ENCODE measurements at places on chromosomes 5 and 9.

DNA sequence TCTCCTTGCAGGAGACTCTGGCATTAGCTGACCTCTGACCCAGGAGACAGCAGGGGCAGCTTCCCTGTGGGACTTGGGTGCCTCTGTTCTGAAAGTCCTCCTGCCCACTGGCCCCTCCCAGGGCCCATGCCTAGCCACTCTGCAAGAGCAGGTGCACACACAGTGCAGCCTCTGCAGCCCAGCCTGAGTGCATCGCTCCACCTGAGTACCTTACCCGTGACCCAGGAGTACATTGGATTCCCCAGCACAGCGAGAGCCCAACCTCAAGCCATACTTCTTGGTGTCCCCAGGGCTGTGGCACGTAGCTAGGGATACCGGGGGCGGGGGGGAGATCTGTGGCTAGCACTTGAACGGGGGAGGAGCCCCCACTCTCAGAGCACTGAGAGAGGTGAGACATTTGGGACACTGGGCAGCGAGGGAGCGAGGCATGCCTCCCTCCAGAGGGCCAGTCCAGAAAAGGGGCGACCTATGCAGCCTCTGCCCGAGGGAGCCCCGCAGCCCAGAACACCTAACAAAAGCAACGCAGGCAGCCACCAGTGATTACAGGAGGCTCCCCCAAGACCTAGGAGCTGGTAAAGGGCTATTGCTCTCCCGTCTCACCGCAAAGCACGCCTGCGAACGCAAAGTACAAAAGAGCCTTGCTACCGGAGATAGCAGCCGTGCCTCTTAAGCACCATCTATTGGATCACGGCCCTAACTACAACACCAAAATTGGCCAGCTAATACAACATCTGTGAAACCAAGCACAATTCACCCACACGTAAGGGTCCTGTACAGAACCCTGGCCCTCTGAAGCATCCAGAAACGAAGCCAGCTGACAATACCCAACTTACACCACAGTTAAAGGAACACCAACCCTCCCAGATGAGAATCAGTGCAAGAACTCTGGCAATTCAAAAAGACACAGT, 826 bp upstream of the PRDM9 start:
- DNase-seq: no peak

DNA sequence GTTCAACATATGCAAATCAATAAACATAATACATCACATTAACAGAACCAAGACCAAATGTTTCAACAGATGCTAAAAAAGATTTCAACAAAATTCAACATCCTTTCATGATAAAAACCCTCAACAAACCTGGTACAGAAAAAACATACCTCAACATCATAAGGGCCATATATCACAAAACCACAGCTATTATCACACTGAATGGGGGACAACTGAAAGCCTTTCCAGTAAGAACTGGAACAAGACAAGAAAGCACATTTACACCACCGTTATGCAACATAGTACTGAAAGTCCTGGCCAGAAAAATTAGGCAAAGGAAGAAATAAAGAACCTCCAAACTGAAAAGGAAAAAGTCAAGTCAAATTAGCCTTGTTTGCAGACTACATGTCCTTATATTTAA, 93.6 kb downstream of the DTWD2 start:
- no peak for DNase-seq

DNA sequence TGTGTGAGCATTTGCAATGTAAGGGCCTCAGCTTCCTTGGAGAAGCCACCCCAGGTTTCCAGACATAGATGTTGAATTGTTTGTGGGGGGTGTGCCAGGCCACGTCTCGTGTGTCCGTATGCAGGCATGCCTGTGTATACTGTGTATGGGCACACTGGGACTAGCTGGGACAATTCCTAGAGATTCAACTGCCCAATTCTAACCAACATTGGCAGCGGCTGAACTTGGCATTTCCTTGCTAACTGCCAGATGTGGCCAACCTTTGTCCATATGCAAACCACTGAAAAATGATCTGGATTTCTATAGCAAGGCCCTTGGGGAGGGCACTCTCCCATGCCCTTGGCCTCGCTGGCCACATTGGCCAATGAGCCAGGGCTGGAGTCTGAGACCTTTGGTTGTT, 50.3 kb downstream of the SAR1B start:
- DNase-seq: no peak

- no peak for DNase-seq
These were observed 203.4 kb upstream of the PRR16 start for GRCh38 chr5:120260651-120261050.

DNA sequence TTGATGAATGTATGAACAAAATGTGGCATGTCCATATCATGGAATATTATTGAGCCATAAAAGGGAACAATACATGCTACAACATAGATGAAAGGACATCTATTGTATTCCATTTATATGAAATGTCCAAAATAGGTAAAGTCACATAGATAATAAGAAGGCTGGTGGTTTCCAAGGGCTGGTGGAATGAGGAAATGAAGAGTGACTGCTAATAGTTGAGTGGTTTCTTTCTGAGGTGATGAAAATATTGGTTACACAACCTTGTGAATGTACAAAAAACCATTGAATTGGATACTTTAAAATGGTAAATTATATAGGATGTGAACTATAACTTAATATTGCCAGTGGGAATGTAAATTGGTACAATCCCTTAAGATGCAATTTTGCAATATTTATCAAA, 5.2 kb downstream of the ARSB start:
- DNase-seq: no peak

GRCh38 chr9:27471366-27471765, 52.7 kb upstream of the IFNK start:
- DNase-seq: no peak

DNA sequence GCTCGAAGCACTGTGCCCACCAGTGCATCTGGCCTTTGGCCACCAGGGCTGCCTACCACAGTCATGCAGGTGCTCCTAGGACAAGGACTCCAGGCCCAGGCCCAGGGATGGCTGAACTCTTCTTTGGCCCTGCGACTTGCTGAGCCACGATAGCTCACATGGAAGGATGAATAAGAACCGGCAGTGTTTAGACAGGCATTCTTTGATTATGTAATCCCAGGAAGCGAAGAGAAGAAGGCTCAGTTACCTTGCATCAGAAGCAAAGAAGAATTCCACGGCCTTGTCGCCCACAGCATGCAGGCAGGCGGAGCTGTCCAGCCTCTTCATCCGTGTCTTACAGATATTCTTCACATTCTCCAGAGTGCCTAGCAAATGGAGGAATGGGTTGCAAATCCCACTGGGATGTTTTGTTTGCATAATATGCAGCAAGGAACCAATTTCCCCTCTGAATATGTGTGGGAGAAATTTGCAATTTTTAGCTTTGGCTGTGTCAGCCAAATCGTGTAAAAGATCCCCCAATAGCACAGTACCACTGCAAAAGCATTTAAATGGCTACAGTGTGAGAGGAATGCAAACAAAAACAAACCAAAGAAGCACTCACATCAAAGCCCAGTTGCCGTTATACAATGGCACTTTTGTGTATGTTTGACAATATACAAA, 29.1 kb downstream of the GFPT2 start:
- DNase-seq: no peak

DNA sequence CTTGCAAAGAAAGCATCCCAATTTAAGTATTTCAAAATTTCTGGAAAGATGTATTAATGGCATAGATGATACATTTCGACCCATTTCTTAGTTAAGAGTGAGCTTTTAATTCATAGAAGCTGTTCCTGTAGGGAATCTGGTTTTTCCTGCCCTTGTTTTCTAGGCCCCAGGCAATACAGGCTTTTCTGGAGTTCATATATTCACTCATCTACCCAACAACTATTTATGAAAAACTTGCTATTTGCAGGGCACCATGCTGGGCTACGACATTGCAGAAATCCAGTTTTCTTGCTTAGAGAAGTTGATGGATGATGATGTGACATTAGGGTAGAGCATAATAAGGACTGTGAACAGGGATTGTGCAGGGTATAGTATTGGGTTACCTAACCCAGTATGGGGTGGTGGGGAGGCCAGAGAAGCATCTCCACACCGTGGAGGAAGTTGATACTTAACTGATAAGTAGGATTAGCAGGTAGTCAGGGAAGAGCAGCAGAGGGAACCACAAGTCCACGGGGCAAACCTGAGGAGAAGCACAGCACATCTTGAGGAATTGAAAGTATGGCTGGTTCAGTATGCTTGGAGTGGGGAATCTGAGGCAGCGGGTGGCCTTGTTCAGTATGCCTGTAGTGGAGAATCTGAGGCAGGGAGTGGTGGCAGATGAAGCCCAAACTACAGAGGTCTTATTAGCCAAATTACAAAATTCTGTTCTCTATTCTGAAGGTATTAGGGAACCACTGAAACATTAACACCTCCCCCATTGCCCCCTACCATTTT, 247.5 kb downstream of the ARRDC3 start:
- no peak for DNase-seq

DNA sequence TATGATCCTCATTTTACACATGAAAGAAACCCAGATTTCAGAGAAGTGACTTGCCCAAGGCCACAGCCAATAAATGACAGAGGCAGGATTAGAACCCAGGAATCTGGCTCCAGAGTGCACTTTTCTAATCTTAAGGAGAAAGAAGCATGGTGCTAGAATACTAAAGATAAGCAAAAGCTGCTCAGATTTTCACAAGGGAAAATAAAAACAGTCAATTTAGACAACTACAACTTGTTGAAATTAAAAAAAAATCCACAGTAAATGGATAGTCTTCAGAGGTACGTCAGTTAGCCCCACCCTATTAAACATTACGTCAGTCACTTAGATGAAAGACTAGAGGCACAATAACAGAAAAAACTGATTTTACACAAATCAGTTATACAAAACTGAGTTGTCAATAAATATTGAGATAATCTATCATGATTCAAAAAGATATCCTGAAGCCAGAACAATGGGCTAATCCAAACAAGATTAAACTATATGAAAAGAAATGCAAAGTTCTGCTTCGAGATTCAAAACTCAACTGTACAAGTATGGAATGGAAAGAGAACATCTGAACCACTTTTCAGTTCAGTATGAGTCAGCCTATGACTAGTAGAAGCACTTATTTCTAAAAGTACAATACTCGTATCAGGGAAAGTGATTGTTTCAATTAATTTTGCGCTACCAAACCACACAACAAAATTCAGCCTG, 9.3 kb downstream of the TMEM245 start:
- DNase-seq: no peak

GRCh38 chr5:128287740-128288139, 204.2 kb downstream of the SLC12A2 start:
- no peak for DNase-seq

DNA sequence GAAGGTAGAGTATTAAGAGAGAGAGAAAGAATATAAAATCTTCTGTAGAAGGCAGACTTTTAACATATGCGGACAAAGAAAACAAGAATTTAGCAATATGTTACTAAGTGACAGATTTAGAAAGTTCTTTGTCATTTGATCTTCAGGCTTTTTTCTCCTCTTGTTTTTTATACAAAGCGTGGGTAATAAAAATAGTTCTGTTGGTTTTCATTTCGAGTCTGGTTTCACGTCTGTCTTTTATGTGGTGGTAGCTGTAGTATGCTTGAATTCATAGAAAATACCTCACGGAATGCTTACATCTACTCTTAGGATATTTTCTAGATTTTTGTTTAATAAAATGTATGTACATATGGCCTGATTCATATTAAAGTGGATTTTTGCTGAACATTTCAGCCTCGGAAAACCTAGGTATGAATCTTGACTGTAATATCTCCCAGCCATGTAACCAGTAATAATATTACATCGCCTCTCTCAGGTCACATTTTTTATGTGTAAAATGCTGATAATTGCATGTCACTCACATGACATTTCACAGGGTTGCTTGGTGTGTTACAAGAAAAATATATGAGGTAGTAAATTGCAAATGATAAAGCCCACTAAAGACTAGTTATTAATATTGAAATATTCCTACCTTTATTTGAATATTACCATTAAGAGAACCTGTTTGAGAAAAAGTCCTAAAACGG, 72.5 kb upstream of the TAF11L2 start:
- no peak for DNase-seq

DNA sequence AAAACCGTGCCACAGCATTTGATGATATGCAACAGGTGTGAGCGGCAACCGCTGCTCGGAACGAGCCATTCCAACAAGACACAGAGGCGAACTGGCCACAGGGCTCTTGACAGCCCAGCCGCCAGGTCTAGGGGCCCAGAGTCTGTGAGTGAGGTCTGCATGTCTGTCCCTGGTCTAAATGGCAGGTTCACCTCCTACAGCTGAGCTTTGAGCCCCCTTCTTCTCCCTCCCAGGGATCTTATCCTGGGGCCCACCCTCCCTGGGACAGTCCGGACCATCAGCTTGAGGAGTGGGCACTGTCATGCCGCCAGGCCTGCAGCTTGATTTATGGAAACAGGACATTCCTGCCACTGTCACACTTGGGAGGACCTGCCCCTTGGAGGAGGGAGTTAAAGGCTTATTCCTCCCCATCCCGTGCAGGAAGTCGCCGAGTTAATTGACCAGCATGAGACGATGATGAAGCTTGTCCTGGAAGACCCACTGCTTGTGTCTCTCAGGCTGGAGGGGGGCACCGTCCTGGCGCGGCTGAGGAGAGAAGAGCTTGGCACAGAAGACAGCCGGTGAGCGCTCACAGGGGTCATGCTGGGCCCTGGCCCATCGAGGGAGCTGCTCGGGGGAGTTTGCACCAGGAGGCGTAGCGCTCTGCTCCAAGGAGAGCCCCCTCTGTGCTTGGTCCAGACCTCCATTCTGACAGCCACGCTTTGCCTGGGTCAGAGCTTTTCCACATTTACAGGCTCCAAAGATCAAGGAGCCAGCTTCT, 35.5 kb upstream of the LRRC14B start:
- DNase-seq: no peak

DNA sequence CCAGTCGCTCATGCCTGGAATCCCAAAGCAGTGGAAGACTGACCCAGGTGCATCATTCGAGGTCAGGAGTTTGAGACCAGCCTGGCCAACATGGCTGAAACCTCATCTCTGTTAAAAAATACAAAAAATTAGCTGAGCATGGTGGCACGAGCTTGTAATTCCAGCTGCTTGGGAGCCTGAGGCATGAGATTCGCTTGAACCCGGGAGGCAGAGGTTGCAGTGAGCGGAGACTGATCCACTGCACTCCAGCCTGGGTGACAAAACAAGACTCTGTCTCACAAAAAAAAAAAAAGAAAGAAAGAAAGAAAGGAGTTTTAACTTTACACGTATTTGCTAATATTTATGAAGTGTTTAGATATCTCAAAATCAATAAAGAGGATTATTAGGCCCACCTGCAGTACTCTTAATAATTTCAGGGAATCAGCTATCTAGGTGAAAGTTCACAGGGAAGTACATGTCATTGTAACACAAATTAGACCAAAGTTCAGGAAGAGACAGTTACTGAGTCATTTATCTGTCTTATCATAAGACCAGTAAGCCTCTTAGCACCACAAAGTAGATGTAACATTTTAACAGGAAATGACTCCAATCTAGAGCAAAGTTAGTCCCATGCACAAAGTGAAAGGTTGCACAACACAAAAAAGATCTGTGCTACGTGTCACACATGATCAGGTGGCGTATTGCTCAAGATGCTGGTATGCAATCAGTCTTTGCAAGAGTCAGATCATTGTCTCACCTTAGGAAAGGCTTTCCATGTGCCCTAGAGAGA, 34.1 kb upstream of the PLIN2 start:
- DNase-seq: peak; percentile 51

GRCh38 chr5:167633931-167634341, 657.5 kb upstream of the WWC1 start:
- DNase-seq: no peak

Measured in femur (tissue), 1 donor.